ENCODE measurements at places on chromosomes 4 and X.

GRCh38 chr4:79982601-79983322, 90.3 kb downstream of the ANTXR2 start:
- DNase-seq = peak; percentile 55

DNA sequence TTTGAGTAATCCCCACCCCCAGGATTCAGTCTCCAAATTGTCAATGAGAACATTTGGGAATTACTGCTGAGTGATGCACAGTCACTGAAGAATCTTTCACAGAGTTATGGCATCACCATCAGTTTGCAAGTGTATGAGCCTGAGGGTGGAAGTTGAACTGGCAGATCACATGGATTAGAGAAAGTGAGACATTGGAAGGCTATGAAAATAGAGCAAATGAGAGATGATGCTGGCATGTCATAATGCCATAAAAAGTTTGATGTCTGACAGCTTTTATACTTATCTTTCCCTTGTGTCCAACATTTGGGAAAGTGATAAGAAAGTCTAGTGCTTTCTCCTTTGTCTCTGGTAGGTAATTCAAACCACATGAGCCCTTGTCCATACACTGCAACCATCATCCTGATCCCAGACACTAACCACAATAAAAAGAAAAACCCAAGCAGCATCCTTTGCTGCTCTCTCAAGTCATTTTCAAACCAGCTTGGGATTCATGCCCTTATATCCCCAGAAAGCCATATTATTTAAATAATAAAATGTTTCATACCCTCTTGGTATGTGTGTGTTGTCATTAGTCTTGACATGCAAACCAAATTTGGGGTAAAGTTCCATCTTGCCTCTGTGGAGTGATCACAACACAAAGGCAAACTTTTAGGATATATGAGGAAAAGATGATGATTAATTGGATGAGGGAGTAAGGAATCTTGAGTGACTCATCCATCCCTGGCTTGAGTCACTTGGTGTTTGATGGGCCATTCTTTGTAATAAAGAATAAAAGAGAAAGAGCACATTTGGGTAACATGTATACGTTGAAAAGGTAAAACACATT, 438.9 kb downstream of the GRXCR1 start:
- peak; percentile 3 for DNase-seq

DNA sequence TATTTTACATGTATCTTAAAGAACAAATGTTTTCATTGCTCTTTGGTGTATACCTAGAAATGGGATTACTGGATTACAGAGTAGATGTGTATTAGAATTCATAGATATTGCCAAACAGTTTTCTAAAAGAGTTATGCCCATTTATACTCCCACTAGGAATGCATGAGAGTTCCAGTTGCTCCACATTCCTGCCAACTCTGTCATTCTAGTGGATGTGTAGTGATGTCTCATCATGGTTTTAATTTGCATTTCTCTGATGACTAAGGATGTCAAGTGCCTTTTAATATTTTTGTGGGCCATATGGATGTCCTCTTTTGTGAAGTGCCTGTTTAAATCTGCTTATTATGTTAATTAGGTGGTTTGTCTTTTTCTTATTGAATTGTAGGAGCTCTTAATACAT, 65.6 kb upstream of the BMP2K start:
- DNase-seq = no peak

DNA sequence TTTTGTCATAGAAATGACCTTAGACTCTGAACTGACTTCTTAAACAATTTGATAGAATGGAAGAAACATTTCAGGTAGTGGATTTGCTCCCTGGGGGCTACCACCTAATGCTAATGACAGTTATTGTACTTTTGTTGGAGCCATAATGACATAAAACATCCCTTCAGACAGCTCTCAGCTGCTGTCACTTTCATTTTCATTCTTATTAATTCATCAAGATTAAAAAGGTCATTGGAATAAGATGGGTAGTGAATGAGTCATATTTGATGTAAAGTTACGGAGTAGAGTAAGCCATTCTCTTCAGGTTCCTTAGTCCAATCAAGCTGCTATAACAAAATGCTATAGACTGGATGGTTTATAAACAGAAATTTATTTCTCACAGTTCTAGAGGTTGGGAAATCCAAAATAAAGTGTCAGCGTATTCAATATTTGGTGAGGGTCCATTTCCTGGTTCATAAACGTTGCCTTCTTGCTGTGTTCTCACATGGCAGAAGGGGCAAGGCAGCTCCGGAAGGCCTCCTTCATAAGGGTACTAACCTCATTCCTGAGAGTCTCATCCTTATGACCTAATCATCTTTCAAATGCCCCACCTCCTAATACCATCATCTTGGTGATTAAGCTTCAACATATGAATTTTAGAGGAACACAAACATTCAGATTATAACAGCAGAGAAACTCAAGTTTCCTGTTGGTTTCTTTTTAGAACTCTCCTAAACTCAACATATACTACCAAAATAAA, 268.5 kb downstream of the ARAP2 start:
- no peak for DNase-seq

GRCh38 chrX:48470110-48470832, at the start of gene SLC38A5:
Gene SLC38A5 (minus strand): TSS chrX:48470260. CDS start chrX:48467924, 2,336 bp downstream.
- no peak for DNase-seq

- DNase-seq = peak; percentile 26
These were observed 588.5 kb downstream of the TRIML1 start for GRCh38 chr4:188727746-188728145.

DNA sequence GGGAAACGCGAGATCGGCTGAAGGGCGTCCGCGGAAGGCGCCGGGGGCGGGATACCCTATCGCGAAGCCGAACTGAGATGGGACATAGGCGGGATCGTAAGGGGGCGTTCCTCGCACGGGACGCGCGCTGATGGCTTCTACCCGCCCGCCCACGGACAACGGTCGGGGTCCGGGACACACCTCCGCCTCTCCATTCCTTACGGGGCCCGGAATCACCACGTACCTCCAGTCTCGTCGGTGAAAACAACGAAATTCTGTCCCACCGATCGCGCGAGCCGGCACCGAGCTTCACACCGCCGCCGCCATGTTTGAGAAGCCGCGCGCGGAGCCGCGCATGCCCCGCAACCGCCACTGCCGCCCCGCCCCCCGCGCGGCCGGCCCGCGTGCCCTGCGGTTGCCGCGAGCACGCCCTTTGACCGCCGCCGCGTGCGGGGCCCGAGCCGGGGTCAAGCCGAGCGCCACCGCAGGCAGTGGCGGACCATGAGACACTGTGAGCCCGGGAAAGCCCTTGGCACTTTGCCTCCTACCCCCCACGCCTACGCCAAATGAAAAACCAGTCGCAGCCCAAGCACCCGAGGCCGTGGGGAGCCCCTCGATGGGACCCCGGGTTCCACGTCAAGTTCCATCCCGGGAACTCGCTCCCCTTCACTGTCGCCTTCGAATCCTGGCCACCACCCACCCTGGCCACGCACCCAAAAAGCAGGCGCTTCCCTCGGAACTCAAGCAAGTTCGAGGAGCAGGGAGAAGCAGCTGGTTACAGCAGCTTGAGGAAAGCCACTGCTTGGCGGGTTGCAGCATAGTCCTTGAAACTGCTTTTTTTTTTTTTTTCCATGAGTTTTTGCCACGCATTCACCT, at the start of gene SCML2:
TSS of gene SCML2 (minus strand) at position 320 of the 855 bp plus-strand sequence. CDS start 20,617 bp downstream, outside the sequence.
- DNase-seq = peak; percentile 71

DNA sequence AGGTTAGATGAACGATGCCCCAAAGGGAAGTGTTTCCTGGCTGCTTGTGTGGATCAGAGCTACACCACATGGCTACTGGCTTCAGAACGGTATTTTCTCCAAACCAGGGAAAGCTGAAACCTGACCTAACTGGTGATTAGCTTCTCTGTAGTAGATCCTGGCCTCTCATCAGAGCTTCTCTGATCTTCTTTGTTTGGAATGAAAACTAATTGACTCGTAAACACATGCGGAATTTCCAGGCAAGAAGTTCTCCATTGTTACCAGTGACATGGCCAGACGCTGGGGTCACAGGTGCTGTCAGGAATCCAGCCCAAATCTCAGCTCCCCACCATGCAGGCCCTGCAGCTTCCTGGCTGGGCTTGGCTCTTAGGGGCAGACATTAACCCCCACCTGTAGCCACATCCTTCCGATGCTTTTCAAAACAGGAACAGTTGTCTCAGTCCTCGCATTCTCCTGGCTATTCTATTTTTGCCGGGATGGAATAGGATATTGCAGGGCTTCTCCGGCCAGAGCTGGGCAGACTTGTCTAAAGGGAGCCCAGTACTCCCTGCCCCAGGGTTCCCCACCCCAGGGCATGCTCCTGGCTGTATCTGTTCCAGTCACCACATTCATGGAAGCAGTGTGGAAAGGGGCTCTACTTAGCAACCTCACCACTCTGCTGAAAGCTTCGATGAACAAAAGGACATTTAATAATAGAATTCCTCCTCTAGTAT, 305.4 kb upstream of the F9 start:
- DNase-seq = no peak

DNA sequence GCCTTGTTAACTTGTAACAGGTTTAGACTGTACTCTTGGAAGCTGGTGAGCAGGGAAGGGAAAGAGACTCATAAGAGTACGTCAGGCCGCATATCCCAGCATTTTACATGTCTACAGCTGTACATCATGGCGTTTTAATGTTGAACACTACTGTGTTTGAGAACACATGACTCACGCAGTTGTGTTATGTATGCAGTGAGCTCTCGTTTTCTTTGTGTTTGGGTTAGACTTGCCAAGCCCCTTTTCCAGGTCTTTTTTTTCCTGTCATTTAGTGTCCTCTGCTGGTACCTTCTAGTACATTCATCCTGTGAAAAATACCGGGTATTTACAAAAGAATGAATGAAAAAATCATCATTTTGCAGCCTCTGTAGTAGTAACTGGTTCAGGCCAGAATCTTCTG, 35.3 kb downstream of the SMS start:
- DNase-seq = peak; percentile 60

DNA sequence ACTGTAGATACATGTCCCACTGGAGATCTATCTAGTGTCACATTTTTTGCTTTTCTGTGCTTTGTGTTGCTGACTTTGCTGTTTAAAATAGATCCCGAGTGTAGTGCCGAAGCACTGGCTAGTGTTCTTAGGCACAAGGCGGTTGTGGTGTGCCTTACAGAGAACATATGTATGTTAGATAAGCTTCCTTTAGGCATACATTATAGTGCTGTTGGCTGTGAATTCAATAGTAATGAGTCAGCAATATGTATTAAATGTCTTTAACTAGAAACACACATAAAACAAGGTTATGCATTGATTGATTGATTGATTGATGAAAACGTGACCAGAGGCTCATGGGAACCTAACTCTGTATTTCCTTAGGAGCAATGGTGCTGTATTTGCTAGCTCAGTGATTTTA, 56.2 kb downstream of the COX7B2 start:
- no peak for DNase-seq
